ENCODE measurements at places on chromosomes 2 and 18. TPM values are rescaled to one million over a fixed set of nuclear protein-coding genes. Genes with fewer than 3 reads are reported as not detected.

TDRD15 gene
- not detected for total RNA-seq

MAP2 gene
- 1.3 TPM for total RNA-seq

MOGAT1 gene
- total RNA-seq: not detected

MSTN gene
- not detected for total RNA-seq

TSPYL6 gene
- total RNA-seq: not detected

CD8A gene
- 0.26 TPM for total RNA-seq

UGT1A5 gene
- not detected for total RNA-seq

SH3BP4 gene
- total RNA-seq: 36.3 TPM

RTN4 gene
- total RNA-seq: 525 TPM

NFATC1 gene
- total RNA-seq: 6.2 TPM

SCN7A gene
- total RNA-seq: not detected

FZD7 gene
- 7.3 TPM for total RNA-seq

PLGLB1 gene
- total RNA-seq: not detected

PTPRM gene
- total RNA-seq: 26.0 TPM

TMEM163 gene
- not detected for total RNA-seq

PLB1 gene
- total RNA-seq: 1.8 TPM

GPR55 gene
- total RNA-seq: not detected

ITGA4 gene
- 1.1 TPM for total RNA-seq

MLPH gene
- total RNA-seq: 326 TPM

RTP5 gene
- total RNA-seq: not detected

MAP3K19 gene
- total RNA-seq: not detected

GALNT5 gene
- 2.4 TPM for total RNA-seq

Data from A549 treated with ZK216348 at 1 μM for 4 hours (cell line).